ENCODE measurements at places on chromosomes 12 and 14. TPM values are rescaled to one million over a fixed set of nuclear protein-coding genes. Genes with fewer than 3 reads are reported as not detected.

CABP1 gene
- total RNA-seq = 0.83 TPM

TCTN2 gene
- 5.7 TPM for total RNA-seq

ADAMTS20 gene
- total RNA-seq = 7.0 TPM

ABCD2 gene
- total RNA-seq = 4.2 TPM

IRF9 gene
- 31.0 TPM for total RNA-seq

AKAP5 gene
- total RNA-seq = 0.15 TPM

ATF7IP gene
- 204 TPM for total RNA-seq

E2F7 gene
- 4.2 TPM for total RNA-seq

PTHLH gene
- 1.1 TPM for total RNA-seq

KIF5A gene
- total RNA-seq = 314 TPM

BEST3 gene
- not detected for total RNA-seq

ASIC1 gene
- 451 TPM for total RNA-seq

HSPB8 gene
- total RNA-seq = 0.32 TPM

PRICKLE1 gene
- total RNA-seq = 6.4 TPM

RCOR1 gene
- total RNA-seq = 14.3 TPM

C2CD5 gene
- 104 TPM for total RNA-seq

OGFOD2 gene
- 15.3 TPM for total RNA-seq

TMED8 gene
- total RNA-seq = 9.8 TPM

HOXC6 gene
- 0.32 TPM for total RNA-seq

TCL1B gene
- total RNA-seq = not detected

RASSF9 gene
- total RNA-seq = not detected

NRXN3 gene
- 1.2 TPM for total RNA-seq

KRT80 gene
- not detected for total RNA-seq

B4GALNT3 gene
- total RNA-seq = 3.3 TPM

NANOG gene
- 1.3 TPM for total RNA-seq

MGP gene
- total RNA-seq = not detected

RFLNA gene
- total RNA-seq = 36.9 TPM

OR4N5 gene
- not detected for total RNA-seq

LRTM2 gene
- 14.6 TPM for total RNA-seq

FSCB gene
- total RNA-seq = not detected

KCNH3 gene
- total RNA-seq = 5.9 TPM

TUBA1C gene
- 66.7 TPM for total RNA-seq

C12orf42 gene
- not detected for total RNA-seq

GLT8D2 gene
- not detected for total RNA-seq

TAS2R20 gene
- total RNA-seq = 3.4 TPM

POTEM gene
- total RNA-seq = not detected

Data from glutamatergic neuron (in vitro differentiated cells).